ENCODE measurements at places on chromosomes 1 and 21.

DNA sequence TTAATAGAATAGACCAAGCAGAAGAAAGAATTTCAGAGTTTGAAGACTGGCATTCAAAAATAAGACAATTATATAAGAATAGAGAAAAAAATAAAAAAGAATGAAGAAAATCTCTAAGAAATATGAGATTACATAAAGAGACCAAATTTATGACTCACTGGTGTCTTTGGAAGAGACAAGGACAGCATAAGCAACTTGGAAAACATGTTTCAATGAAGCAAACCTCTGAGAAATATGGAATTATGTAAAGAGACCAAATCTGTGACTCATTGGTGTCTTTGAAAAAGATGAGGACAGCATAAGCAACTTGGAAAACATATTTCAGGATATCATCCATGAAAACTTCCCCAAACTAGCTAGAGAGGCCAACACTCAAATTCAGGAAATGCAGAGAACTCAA lies 60.4 kb upstream of the LYPLAL1 start:
- DNase-seq: no peak

DNA sequence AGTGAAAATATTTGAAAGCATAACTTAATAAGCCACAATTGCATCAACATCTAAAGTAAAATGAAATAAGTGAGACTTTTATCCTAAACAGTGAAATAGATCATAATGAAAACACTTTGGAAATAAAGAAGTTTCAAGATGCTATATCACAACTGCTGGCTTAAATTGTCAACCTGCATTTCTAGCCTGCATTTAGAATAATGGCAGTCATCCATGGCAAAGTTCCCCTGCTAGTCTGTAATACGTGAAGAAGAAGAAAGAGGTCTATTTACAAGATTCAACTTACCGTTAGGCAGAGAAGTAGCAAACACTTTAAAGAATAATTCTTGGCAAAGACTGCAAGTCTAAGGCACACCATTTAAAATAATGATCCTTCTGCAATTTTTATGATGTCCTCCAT lies 133.6 kb downstream of the DPYD start:
- DNase-seq: no peak

- DNase-seq: no peak
Measured at GRCh38 chr1:215923129-215923824, 356.2 kb downstream of the KCTD3 start.

- DNase-seq: no peak
Measured at GRCh38 chr21:46156678-46157077, 1.3 kb upstream of the FTCD start.

DNA sequence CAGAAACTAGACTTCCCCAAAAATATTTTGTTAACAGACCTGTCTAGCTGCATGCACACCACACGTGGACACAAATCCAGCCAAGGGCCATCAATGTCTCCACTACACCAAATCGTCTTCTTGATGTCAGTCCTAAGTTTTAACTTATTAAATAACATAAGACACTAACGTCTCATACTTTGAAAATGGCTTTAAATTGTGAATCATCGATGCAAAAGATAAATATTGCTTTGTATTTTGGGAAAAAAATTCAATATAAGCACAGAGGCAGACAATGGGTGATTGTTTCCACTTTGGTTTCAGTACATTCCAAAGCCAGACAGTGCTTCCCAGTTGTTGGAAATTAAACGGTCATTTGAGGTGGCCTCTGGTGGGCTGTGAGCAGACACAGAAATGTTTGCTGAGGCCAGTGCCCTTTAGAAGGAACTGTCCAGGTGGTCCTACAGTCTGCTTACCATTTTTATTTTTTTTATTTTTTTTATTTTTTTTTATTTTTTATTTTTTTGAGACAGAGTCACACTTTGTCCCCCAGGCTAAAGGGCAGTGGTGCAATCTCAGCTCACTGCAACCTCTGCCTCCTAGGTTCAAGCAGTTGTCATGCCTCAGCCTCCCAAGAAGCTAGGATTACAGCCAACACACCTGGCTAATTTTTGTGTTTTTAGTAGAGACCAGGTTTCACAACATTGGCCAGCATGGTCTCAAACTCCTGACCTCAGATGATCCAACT lies 1.8 kb upstream of the KIAA2013 start:
- DNase-seq: no peak

DNA sequence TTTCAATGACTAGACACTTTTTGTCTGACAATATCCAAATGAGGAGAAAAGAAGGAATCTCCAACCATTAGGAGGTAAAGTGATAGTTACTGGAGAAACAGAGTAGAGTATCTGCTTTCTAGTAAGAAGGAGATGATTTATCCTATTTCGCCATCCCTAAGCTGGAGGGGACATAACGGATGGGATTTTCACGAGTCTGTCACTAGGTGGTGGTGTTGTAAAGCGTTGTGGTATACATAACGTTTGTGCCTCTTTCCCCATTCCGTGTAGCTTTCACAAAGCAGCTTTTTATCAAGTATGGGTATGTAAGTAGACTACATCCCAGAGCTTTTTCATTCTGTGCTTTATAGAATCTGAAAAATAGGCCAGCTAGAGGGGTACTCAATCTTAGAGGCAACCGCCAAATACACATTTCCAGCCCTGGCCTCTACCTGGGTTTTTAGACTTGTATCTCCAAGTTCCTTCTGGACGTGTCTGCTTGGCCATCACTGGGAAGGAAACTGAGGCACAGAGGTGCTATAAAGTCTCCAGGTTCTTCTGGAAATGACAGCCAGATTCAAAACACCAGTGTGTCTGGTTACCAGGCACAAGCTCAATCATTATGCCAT lies 33.3 kb upstream of the FAM3B start:
- peak; percentile 69 for DNase-seq

- DNase-seq: peak; percentile 73
Measured at GRCh38 chr1:156114101-156114918, at the start of gene LMNA. Gene LMNA, plus strand, starts transcription at chr1:156114711. Its CDS starts 208 bp downstream, at chr1:156114919.

DNA sequence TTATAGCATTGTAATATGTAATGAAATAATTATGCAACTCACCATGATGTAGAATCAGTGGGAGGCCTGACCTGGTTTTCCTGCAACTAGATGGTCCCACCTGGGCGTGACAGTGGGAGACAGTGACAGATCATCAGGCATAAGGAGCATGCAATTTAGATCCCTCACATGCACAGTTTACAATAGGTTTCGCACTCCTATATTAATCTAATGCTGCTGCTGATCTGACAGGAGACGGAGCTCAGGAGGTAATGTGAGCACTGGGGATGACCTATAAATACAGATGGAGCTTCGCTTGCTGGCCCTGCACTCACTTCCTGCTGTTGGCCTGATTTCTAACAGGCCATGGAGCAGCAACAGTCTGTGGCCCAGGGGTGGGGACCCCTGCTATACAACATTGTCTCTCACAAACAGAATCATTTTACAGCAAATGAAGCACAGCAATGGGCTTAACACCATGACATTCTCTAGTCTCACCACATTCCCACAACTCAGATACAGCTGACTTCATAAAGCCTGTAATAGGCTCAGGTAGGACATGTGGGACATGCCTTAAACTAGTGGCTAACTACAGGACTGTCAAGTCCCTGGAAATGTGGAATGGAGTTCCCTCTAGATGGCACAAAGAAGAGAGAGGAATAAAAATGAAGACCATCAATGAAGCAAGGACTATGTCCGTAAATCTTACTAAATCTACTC lies 40.7 kb upstream of the SLC5A9 start:
- peak; percentile 61 for DNase-seq

- no peak for DNase-seq
Measured at GRCh38 chr1:158714754-158715153, 5.8 kb downstream of the OR6K3 start.

DNA sequence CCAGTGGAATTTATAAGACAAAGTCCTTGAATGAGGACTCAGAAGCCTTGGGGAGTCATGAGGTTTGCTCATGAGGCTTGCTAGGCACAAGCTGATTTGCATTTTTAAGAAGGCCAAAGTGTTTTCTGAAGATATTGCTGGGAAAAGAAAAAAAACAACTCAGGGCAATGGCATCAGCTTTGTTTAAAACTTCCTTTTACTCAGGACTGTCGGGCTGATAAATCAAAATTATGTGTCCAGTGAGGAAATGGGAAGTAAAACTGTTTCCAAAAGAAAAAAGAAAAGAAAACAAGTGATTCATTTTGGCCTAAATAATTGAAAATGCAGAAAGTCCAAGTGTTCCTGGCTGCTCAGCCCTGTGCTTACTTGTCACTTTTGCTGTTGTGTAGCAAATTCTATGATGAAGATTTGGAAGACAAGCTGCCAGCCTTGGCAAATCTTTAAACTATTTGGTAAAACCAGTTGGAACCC lies 282.4 kb downstream of the HLX start:
- DNase-seq: no peak

- DNase-seq: no peak
Measured at GRCh38 chr1:161298116-161298515, 11.7 kb downstream of the MPZ start.

DNA sequence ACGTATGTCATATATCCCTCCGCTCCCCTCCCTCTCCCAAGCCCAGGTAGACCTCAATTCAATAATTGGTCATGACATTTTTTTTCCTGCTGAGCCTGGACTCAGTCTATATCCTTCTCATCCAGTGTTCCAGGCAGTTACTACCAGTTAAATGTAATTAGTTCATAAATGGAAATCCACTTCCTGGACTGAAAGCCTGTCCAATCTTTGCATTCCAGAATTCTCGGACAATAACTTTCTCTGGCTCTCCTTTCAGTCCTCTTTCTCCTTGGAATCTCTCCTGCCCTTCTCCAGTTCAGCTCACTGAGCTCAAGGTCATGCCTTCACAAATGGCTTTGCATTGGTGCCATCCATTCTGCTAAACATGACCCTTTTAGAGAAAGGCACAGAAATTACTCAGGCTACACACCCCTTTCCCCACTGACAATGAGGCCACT lies 34.8 kb downstream of the VWA5B1 start:
- no peak for DNase-seq

GRCh38 chr1:119714583-119714982 lies 2.8 kb downstream of the PHGDH start:
- DNase-seq: no peak

- DNase-seq: no peak
Measured at GRCh38 chr1:30534551-30534940, 188.8 kb downstream of the MATN1 start.

DNA sequence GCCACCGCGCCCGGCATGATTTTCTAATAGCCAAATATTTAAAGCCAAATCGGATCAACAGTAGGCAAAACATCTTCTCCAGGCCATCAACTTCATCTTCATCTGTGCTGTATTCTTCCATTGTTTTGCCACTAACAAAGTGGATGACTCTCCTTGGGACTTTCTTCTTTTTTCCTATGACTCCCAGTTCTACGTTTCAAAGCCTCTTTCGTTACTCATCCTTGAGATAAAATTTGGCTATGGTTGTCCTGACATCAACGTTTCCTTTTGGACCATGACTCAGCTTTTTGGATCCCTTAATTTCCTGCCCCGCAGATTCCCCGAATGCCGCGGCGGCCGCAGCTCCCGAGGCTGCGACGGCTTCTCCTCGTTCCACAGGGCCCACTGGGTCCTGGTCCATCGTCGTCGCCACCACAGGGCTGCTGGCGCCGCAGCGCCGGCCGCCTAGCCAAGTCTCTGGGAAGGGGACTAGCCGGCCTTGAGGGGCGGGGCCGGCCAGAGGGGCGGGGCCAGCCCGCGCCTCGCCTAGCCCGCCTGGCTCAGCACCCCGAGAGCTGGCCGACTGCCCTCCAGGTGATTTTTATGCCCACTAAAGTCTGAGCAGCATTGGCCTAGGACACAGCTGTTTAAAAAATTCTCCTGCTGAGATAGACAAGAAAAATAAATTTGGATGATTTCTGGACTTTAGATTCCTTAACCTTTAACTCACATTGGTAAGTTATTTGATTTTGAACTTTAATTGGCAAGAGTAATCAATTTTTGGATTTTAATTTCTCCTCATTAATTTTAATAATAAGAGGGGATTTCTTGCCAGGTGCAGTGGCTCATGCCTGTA lies 93.9 kb downstream of the ADCY10 start:
- no peak for DNase-seq

DNA sequence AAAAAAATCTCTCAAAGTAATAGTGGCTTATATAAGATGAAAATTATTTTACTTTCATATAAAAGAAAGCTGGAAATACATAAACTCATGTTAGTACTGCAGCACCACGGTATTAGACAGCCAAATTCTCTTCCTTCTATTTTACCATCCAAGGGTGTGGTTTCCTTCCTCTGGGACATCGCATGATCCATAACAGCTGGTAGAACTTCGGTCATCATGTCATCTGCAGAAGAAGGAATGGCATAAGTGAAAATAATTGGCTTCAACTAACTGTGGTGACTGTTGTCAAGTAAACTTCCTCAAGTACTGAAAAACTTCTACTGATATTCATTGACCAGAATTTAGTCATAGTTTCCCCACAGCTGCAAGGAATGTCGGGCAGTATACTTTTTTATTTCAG lies 28.3 kb upstream of the IFI44L start:
- no peak for DNase-seq

DNA sequence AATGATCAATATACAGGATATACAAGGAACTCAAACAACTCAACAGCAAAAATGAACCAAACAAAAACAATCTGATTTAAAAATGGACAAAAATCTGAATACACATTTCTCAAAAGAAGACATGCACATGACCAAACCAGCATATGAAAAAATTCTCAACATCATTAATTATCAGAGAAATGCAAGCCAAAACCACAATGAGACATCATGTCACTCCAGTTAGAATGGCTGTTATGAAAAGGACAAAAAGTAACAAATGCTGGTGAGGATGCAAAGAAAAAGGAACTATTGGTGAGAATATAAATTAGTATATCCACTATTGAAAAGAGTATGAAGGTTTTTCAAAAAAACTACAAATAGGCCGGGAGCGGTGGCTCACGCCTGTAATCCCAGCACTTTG lies 42.0 kb downstream of the FCRL3 start:
- DNase-seq: no peak

- DNase-seq: peak; percentile 88
Measured at GRCh38 chr21:37073417-37074196, 553 bp downstream of the TTC3 start.

- no peak for DNase-seq
Measured at GRCh38 chr1:224726441-224727182, 110.5 kb downstream of the CNIH3 start.

GRCh38 chr1:176575991-176576390 lies 113.0 kb downstream of the PAPPA2 start:
- no peak for DNase-seq

- DNase-seq: no peak
Measured at GRCh38 chr21:28357743-28358142, 634.9 kb downstream of the LTN1 start.
